Nephron progenitor cell (in vitro differentiated cells): ENCODE measurements at places on chromosomes 3 and 15.
A peak's percentile ranks its signal among the peaks of the same experiment; 100 is the strongest.

DNA sequence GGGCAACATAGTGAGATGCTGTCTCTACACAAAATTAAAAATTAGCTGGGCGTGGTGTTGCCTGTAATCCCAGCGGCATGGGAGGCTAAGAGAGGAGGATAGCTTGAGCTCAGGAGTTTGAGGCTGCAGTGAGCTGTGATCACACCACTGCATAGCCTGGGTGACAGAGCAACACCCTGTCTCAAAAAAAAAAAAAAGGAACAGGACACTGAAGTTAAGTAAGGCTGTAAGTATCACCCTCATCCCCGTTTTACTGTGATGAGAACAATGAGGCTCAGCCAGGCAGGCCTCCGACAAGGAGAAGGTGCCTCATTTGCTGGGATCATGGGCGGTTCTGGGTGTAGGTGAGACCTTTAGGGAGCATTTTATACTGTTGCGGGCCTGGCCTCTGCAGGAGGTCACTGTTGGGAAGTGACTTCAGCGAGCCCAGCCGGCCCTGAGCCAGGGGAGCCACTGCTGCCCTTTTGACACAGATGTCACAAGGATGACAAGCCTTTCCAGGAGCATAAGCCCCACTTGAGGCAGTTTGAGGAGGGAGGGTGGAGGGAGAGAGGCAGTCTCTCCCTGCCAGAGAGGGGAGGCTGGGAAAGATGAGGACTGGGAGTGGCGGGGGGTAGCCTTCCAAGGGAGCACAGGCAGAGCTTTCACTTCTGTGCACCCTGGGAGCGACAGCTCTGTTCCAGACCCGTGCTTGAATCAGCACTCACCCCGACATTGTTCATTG, 30.8 kb downstream of the IRAK2 start:
- peaks cover 71% of the 10 kb centered on the region for H3K4me1 ChIP-seq
- H3K27ac ChIP-seq = peak overlapping the region; percentile 71
- no peak for DNase-seq
- no peaks in the 10 kb centered on the region for H3K36me3 ChIP-seq
- H3K4me3 ChIP-seq = no peak overlapping the region

DNA sequence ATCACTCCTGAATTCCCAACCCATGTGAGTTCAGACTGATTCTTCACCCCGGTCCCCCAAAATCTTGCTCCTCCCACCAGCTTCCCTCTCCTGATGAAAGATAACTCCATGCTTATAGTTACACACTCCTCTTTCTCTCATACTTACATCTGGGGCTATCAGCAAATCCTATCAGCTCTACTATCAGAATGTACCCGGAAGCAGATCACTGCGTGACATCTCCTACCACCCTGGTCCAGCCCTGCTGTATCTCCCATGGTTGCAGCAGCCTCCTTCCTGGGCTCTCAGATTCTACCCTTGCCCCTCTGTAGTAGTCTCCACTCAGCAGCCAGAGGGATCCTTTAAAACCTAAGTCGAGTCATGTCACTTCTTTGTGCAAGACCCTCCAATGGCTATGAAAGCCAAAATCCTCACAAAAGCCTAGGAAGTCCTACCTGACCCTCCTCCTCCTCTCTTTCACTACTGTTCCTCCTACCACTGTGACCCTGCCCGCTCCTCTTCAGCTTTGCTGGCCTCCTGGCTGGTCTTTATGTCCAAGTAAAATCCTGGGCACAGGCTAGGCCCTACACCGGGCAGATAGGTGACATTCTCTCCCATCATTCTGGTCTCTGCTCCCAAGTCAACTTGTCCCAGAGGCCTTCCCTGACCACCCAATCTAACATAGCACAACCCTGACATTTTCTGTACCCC, 16.2 kb downstream of the XIRP1 start:
- H3K36me3 ChIP-seq = peaks cover 5% of the 10 kb centered on the region
- no peak for DNase-seq
- H3K4me1 ChIP-seq = peaks cover 57% of the 10 kb centered on the region
- peak overlapping the region; percentile 28 for H3K4me3 ChIP-seq

GRCh38 chr3:25899352-25900101, 109.6 kb downstream of the OXSM start:
- H3K36me3 ChIP-seq = no peaks in the 10 kb centered on the region
- DNase-seq = no peak
- no peaks in the 10 kb centered on the region for H3K4me1 ChIP-seq
- H3K27ac ChIP-seq = no peak overlapping the region

- H3K27ac ChIP-seq = no peak overlapping the region
- H3K4me3 ChIP-seq = no peak overlapping the region
- H3K4me1 ChIP-seq = peaks cover 62% of the 10 kb centered on the region
- peaks cover 12% of the 10 kb centered on the region for H3K27me3 ChIP-seq
- DNase-seq = no peak
Observed at GRCh38 chr15:77832874-77833273, 200.2 kb upstream of the LINGO1 start.

DNA sequence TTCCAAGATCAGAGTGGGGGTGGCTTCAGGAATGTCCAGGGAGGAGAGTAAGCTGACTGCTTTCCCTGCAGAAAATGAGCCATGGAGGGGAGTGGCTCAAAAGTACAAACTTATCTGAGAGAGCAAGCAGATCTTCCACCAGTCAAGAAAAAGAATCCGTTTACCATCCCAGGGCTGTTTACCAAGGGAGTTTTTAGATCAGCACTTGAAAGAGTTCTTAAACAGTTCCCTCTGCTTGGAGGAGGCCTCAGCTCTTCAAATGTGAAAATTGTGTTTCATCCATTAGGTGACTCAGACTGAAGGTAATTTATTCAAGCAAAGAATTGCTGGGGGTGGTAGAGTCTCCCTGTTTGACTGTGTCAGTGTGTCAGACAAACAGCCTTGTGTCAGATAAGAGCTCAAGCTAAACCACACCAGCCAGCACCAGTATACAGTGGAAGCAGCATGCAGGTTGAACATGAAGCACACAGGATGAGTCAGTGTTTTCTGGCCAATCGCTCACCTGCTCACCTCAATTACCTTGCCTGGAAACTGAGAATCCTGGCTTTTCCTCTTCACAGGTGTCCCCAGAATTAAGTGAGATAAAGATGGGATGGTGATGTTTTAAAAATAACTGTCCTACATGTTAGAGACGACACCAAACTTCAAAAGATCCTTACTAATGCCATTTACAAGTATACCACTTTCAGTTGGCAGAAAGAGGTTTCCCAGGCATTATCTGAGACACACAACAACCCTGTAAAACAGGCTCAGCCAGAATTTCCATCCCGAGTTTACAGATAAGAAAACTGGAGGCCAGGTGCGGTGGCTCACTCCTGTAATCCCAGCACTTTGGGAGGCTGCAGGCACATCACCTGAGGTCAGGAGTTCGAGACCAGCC, 21.7 kb downstream of the SH3BP5 start:
- H3K4me1 ChIP-seq = peaks cover 39% of the 10 kb centered on the region
- no peak for DNase-seq
- H3K4me3 ChIP-seq = no peak overlapping the region
